Fibroblast of lung (primary cell): ENCODE measurements at places on chromosomes 1 and 21.
A peak's percentile ranks its signal among the peaks of the same experiment; 100 is the strongest.

- no peaks in the 10 kb centered on the region for H3K27me3 ChIP-seq
- no peaks in the 10 kb centered on the region for H3K4me1 ChIP-seq
- no peak overlapping the region for H3K27ac ChIP-seq
- no peak for DNase-seq
- H3K4me3 ChIP-seq: no peak overlapping the region
Measured at GRCh38 chr1:244712669-244713068, 59.7 kb downstream of the DESI2 start.

DNA sequence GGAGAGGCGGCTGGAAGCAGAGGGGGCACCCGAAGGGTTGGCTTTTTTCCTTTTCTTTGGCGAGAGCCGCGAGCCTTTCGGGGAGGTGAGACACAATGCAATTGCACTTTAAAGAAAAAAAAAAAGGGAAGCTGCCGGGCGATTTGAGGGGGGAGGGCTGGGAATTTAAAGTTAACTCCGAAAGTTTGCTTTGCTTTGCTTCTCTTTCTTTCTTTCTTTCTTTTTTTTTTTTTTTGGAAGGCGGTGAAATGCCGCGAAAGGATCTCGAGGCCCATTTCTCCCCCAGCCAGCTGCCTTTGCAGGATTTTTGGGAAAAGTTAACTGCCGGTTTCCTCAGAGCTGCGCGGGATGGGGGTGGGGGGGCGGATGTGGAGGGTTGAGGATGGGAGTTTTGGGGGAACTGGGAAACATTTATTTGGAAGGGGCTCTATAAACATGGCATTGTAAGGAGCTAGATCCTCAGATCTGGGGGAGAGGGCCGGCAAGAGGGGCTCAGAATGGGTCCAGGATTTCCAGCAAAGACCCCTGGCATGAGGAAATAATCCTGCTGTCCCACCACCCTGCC, 997 bp downstream of the ZNF362 start:
- H3K27ac ChIP-seq: peak overlapping the region; percentile 89
- H3K36me3 ChIP-seq: no peaks in the 10 kb centered on the region
- DNase-seq: no peak
- peak overlapping the region; percentile 48 for H3K4me3 ChIP-seq
- H3K27me3 ChIP-seq: no peaks in the 10 kb centered on the region

- no peak for DNase-seq
- no peaks in the 10 kb centered on the region for H3K4me1 ChIP-seq
- no peaks in the 10 kb centered on the region for H3K27me3 ChIP-seq
- H3K4me3 ChIP-seq: no peak overlapping the region
Measured at GRCh38 chr1:197314682-197315081, 46.6 kb downstream of the CRB1 start.

- H3K27me3 ChIP-seq: no peaks in the 10 kb centered on the region
- no peak overlapping the region for H3K27ac ChIP-seq
- H3K36me3 ChIP-seq: no peaks in the 10 kb centered on the region
Measured at GRCh38 chr1:50929376-50929958, 30.6 kb downstream of the FAF1 start.

DNA sequence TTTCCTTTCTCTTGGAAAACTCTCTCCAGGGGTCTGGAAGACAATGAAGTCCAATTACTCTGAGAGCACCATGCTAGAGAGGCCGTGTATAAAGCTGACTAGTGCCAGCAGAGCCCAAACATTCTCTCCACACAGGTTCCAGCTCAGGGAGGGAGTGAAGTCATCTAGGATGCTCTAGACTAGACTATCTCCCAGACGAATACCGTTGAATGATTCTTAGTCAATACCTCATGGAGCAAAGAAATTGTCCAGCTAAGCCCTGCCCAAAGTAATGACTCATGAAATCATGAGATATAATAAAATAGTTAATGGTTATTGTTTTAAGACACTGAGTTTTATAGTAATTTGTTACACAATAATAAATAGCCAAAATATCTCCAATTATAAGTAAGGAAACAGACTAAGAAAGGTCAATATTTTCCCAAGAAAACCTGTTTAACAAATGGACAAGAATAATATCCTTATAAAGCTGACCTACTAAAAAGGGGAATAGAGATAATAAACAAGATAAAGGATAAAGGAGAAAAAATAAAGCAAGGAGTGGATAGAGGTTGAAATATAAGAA, 163.9 kb upstream of the LRRC7 start:
- H3K36me3 ChIP-seq: no peaks in the 10 kb centered on the region
- no peaks in the 10 kb centered on the region for H3K27me3 ChIP-seq
- H3K4me1 ChIP-seq: no peaks in the 10 kb centered on the region
- H3K27ac ChIP-seq: no peak overlapping the region

GRCh38 chr1:145706086-145706664, 993 bp downstream of the PDZK1 start:
- H3K27me3 ChIP-seq: no peaks in the 10 kb centered on the region
- no peak overlapping the region for H3K27ac ChIP-seq
- H3K4me1 ChIP-seq: no peaks in the 10 kb centered on the region
- H3K36me3 ChIP-seq: no peaks in the 10 kb centered on the region
- no peak overlapping the region for H3K4me3 ChIP-seq
